ENCODE measurements at places on chromosomes 3 and 15. TPM values are rescaled to one million over a fixed set of nuclear protein-coding genes. Genes with fewer than 3 reads are reported as not detected.

The MOBP gene
- polyA plus RNA-seq = not detected

The MAP1A gene
- polyA plus RNA-seq = not detected

The RBMS3 gene
- not detected for polyA plus RNA-seq

The CHRNA7 gene
- polyA plus RNA-seq = not detected

The COL7A1 gene
- polyA plus RNA-seq = not detected

The GPR15 gene
- 3.1 TPM for polyA plus RNA-seq

The RAD54L2 gene
- polyA plus RNA-seq = 15.0 TPM

The CNTN3 gene
- not detected for polyA plus RNA-seq

The GHSR gene
- not detected for polyA plus RNA-seq

The AGTR1 gene
- not detected for polyA plus RNA-seq

The ALDH1A2 gene
- polyA plus RNA-seq = not detected

The KLF13 gene
- polyA plus RNA-seq = 81.4 TPM

The CCDC54 gene
- not detected for polyA plus RNA-seq

The ZBTB47 gene
- 0.11 TPM for polyA plus RNA-seq

The CDC25A gene
- not detected for polyA plus RNA-seq

The GOLGA8H gene
- polyA plus RNA-seq = not detected

The CHRM5 gene
- not detected for polyA plus RNA-seq

The CNTN6 gene
- not detected for polyA plus RNA-seq

The ACKR2 gene
- not detected for polyA plus RNA-seq

The PTPRG gene
- 1.9 TPM for polyA plus RNA-seq

The SEMA3F gene
- not detected for polyA plus RNA-seq

The DUOX2 gene
- not detected for polyA plus RNA-seq

The TFG gene
- 54.5 TPM for polyA plus RNA-seq

The ITGA11 gene
- polyA plus RNA-seq = not detected

The UNC13C gene
- 0.16 TPM for polyA plus RNA-seq

The C2CD4A gene
- not detected for polyA plus RNA-seq

The MYRIP gene
- polyA plus RNA-seq = 0.11 TPM

The IL17RB gene
- polyA plus RNA-seq = 0.48 TPM

The RETNLB gene
- not detected for polyA plus RNA-seq

The GPR156 gene
- not detected for polyA plus RNA-seq

The SH2D7 gene
- not detected for polyA plus RNA-seq

The STXBP5L gene
- polyA plus RNA-seq = not detected

The NR1I2 gene
- 0.58 TPM for polyA plus RNA-seq

The GRM7 gene
- not detected for polyA plus RNA-seq

The GABRR3 gene
- not detected for polyA plus RNA-seq

The STAC gene
- polyA plus RNA-seq = not detected

The ZNF770 gene
- polyA plus RNA-seq = 105 TPM

The EPHA6 gene
- polyA plus RNA-seq = not detected

The ACTC1 gene
- polyA plus RNA-seq = not detected

The FANCD2 gene
- polyA plus RNA-seq = 15.2 TPM

The CELF6 gene
- polyA plus RNA-seq = 0.19 TPM

The TMEM108 gene
- not detected for polyA plus RNA-seq

The CDHR4 gene
- polyA plus RNA-seq = not detected

The NDN gene
- polyA plus RNA-seq = not detected

The KBTBD13 gene
- not detected for polyA plus RNA-seq

The CPLX3 gene
- polyA plus RNA-seq = not detected

The NEK10 gene
- polyA plus RNA-seq = not detected

The ANP32A gene
- polyA plus RNA-seq = 110 TPM

The SLC28A2 gene
- polyA plus RNA-seq = not detected

The TBC1D2B gene
- polyA plus RNA-seq = 1.7 TPM

The LRRC15 gene
- not detected for polyA plus RNA-seq

The DCBLD2 gene
- polyA plus RNA-seq = not detected
